Tibial nerve (tissue), 4 donors: ENCODE measurements at places on chromosomes 12 and 14. TPM values are rescaled to one million over a fixed set of nuclear protein-coding genes. Genes with fewer than 3 reads are reported as not detected.

The PRDM4 gene
- total RNA-seq = 35.0 TPM

The FOXA1 gene
- not detected for total RNA-seq

The SERPINA9 gene
- not detected for total RNA-seq

The PRPH gene
- 0.20 TPM for total RNA-seq

The SYNDIG1L gene
- not detected for total RNA-seq

The TDRD9 gene
- 1.8 TPM for total RNA-seq

The PARPBP gene
- total RNA-seq = 2.4 TPM

The KLRC4 gene
- total RNA-seq = not detected

DNA sequence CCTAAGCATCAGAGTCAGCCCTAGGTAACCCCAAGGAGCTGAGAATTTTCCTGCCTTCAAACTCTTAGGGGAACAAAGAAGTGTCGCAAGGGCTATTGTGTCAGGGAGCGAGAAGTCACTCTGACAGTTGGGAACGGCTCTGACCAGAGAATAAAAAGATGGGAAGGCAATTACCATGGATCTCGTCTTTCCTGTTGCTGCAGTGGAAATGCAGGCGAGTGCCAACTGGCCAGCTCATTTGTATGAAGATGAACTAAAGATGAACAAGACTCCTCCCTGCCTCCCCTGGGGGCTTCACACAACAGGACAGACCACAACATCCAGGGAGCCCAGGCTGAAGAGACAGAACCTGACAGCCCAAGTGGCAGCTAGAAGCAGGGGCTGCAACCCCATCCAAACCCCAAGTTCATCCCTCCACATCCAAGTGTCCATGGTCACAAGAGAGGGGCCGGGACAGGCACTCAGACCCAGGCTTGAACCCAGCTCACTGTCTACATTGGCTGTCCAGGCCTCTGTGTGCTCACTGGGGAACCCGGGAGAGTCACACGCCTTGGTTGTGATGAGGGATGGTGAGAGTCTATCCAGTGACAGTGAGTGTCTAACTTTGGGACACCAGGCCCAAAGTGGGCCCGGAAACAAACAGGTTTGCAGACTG lies 322.4 kb downstream of the BCL11B start:
- no peak for DNase-seq

DNA sequence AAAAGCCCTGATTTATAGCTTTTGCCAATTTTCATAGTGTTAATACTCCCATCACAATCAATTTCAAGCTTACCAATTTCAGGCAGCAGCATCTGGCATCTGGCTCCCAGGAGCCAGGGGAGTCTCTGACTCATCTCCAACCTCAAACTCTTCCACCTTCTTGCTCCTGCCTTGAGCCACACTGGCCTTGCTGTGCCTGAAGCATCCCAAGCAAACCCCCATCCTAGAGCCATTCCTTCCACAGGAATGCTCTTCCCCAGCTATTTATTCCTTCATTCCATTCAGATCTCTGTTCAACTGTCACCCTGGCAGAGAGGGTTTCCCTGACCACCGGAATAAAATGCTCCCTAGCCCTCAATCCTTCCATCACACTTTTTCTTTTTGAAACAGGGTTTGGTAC lies 13.9 kb upstream of the PPP1CC start:
- DNase-seq = no peak

DNA sequence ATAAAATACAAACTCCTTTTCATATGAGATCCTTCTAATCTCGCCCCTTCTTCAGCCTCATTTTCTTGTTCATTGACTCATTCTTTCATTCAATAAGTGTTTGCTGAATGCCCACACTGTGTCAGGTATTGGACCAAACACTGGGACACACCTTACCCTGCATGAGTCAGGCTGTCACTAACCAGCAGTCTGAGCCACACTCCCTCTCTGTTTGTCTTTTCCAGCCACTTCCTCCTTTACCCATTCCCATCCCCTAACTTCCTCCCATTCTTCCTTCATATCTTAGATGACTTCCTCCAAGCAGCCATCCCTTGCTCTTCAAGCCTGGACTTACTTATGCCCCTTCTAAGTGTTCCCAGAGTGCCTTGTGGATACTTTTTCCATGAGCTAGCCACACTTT lies 27.0 kb upstream of the HIF1A start:
- DNase-seq = no peak

DNA sequence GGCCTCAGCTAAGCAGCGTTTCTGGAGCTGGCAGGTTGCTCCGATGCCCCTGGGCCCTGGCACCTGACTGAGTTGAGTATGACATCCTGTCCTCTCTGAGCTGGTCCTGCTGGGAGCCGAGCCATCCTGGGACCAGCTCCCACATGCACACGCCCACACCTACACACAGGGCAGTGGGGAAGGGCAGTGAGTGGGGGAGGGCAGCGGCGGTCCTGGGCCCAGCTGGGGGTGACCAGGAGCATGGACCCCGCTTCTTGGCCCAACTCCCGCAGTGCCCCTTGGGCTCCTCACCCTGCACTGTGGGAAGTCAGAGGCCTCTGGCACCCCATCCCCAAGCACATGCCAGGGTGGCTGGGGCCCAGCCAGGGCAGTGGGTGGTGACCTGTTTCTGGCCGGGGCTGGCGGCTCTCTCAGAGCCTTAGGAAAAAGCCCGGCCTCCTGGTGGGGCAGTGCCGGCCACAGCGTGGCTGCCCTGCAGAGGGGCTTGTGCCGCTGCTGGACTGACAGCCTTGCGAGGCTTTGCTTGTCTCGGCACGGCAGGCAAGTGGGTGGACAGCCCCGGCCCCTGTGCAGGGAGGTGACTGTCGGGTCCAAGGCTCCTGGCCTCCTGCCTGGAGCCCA lies 5.9 kb upstream of the CRIP2 start:
- no peak for DNase-seq

DNA sequence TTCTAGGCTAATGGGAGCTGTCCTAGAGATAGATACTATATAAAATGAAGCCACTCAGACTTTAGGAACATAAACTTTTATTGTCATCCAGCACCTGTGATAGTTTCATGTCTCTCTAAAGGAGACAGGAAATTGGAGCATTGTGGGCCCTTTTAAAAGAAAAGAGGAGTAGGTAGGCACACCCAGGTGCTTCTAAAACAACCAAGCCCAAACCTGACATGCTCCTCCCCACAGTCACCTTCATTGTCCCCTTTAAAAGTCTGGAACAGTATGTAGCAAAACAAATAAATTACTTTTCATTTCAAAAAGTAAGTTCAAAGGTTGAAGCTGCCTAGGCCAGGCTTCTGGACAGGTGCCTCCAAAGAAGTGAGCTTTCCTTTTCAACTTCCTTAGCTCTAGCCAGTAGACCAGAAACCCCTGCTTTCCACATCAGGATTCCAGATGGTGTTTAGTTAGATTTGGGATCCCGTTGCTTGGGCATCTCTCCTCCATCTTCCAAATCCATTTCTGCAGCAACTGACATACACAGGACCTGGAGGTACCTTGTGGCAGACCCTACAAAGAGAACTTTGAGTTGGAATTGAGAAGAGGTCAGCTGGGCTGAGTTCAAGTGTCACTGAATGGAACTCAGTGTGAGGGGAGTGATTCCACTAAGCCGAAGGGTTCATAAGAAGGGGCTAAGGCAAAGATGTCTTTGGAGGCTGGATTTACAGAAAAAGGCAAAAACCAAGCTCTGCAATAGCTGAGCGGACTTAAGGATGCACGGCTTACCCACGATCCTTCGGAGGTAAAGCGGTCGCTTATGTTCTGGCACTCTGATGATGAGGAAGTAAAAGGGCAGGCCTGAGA lies 6.9 kb downstream of the OXA1L start:
- no peak for DNase-seq

GRCh38 chr14:55138091-55138490 lies 9.0 kb downstream of the LGALS3 start:
- no peak for DNase-seq

- no peak for DNase-seq
Measured at GRCh38 chr14:96802963-96803362, 5.8 kb downstream of the VRK1 start.

DNA sequence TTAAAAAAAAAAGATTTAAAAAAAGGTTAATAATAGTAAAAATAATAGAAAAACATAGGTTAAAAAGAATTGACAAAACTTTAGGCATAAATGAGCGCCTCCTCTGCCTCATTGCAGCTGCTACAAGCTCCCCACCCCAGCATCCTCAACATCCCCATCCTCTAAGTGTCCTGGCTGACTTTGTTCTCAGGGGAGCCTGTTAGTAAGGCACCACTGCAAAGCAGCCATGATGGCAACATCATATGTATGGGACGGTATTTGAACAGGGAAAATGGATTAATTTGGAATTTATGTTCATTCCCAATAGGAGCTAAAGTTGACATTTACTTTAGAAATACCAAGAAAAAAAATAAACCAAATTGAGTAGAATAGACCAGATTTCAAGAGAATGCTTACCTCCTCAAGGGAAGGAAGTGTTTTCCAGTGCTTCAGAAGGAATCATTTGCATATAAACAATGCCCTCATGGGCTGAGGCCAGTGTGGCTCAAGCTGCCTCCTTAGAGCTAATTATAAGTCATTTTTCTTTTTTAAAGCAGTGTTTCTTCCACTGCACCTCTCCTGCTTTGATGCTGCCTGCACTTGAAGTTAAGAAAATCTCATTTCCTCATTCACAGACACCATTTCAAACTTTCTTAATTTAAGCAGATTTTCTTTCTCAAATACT lies 59.6 kb downstream of the DACT1 start:
- DNase-seq = no peak

- DNase-seq = no peak
Measured at GRCh38 chr12:119363037-119363436, 28.5 kb downstream of the CCDC60 start.

- DNase-seq = no peak
Measured at GRCh38 chr12:12546314-12546772, 16.3 kb downstream of the DUSP16 start.

GRCh38 chr14:71549421-71550050 lies 382.7 kb upstream of the RGS6 start:
- DNase-seq = no peak

DNA sequence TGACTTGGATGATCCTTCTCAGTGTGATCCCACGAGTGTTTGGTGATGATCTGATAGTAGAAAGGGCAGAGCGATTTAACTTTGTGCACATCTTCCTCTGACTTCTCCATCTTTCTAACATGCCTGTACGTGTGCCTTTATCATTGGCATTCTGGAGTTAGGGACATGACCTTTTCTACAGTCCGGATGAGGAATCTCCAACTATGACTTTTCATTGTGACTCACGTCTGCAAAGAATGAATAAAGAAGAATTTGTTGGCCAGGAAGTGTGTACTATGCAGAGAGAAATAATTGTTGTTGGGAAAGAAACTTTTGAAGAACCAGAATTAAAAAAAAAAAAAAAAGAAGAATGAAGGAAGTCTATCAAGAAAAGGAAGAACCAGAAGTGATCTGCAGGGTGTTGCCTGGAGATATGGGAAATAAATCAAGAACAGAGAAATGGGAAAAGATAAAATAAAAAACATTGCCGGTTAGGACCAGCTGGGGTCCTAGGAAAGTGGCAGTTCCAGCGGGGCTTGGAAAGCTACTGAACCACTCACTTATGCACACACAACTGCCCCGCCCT lies 25.3 kb downstream of the PPFIBP1 start:
- no peak for DNase-seq

DNA sequence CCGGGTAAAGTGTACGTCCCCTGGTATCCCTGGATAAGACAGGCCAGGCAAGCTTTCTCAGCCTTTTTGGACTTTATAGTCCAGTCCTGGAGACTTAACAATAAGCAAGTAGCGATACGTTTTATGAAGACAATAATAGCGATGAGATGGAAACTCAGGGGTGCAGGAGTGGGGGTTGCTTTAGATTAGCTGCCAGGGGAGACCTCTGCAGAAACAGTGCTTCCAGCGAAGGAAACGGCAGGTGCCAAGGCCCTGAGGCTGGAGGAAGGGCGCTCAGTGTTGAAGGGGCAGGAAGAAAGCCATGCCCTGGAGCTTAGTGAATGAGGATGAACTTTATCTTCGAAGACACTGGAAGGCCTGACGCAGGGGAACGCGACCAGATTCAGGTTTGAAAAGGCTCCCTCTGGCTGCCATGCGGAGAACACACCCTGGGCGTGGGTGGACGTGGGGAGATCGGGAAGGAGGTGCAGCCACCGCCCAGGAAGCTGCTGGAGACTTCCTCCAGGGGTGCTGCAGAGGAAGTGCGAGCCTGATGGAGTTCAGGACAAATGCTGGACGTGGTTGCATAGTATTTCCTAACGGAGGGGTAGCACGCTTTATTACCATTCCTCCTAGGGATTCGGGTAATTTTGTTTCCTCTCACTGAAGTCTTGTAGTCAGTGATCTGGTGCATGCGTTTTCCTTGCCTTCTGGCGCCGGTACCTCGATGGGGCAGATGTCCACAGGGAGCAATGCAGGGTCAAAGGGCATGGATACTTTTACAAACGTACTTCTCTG lies 26.1 kb upstream of the UBC start:
- peak; percentile 83 for DNase-seq

- no peak for DNase-seq
Measured at GRCh38 chr14:101198398-101199027, 295.0 kb upstream of the RTL1 start.

GRCh38 chr12:16300736-16301135 lies 23.3 kb upstream of the SLC15A5 start:
- DNase-seq = peak; percentile 14

DNA sequence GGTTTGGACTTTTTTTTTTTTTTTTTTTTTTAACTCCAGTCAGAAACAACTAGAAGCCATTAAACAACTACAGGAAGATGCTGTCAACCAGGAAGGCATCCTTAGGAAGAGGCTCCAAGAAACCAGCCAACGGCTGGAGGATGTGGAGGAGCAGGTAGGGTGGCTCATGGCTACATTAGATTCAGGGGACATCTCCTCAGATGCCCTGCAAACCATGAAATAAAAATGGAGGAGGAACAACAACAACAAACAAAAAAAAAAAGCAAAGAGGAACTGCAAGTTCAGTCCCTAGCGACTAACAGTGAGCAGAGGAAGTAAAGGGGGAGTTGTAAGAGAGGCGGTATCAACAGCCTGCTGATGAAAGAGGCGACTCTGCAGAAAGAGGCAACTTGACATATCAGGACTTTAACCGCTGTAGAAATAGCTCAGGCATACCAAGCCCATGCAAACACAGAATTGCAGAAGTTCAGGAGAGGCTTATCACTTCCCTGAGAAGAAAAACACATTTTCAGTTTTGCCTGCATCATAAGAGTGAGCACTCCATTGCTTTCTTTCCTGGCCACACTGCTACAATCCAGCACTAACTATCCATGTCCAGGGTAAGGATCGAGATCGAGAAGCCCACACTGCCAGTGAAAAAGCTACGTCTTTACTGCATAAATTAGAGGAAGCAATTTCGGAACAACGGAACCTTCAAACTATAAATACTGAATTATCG lies 103.5 kb upstream of the BCAT1 start:
- DNase-seq = no peak

GRCh38 chr12:128986957-128987356 lies 133.7 kb downstream of the GLT1D1 start:
- no peak for DNase-seq

- no peak for DNase-seq
Measured at GRCh38 chr12:167959-168600, 45.9 kb downstream of the SLC6A12 start.

GRCh38 chr14:38500125-38500524 lies 244.2 kb upstream of the CLEC14A start:
- DNase-seq = no peak

DNA sequence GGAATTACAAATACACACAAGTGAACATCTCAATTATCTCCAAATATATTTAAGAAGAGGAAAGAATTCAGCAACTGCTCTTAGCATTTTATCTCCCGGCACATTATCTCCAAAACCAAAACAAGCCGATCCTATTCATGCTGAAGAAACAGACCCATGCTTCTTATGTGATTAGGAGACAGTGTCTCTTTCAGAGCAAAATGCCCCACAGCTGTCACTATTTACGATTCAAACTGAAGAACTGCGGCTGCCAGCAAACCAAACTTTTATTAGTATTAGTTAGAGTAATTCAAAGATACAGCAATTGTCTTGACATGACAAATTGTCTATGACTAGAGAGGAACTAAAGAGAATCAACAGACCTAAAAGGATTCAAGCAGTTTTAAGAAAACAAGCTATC lies 79.4 kb downstream of the SETD3 start:
- no peak for DNase-seq
